ENCODE measurements at places on chromosomes 12 and 14.

DNA sequence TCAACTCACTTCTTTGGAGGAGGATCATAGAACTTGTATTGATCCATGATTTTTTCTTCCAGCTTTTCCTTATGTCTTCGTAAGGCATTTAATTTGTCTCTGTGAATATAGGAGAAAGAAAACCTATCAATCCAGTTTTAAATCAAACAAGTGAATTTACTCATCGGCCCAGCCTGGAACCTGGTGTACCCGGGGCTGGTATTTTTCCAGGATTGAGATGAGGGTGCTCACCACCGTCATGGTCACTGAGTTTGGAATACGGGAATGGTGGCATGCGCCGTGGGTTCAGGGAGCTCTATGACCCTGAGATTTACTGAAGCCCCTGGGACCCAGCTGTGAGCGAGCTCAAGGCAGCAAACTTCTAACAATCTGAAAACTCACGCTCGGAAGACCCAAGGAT lies 46.5 kb upstream of the GPR68 start:
- no peak for DNase-seq

GRCh38 chr12:630656-631632 lies 32.3 kb downstream of the NINJ2 start:
- DNase-seq = no peak

DNA sequence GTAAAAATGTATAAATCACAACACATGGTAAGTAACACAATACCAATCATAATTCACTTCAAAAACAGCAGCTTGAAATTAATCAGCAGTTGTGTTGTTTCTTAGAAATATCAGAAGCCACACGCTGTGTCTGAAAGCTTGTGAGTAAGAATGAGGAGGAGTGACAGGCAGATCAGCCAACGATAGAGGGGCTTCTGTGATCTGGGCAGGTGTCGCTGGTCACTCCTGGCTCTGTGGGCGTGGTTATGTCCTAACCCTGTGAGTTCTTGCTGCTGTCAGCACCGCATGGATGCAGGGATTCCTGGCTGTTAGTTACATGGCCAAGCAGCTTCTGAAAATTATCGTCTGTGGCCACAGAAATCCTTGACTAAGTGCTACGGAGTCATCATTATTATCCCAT lies 123.4 kb downstream of the SLC25A47 start:
- no peak for DNase-seq

DNA sequence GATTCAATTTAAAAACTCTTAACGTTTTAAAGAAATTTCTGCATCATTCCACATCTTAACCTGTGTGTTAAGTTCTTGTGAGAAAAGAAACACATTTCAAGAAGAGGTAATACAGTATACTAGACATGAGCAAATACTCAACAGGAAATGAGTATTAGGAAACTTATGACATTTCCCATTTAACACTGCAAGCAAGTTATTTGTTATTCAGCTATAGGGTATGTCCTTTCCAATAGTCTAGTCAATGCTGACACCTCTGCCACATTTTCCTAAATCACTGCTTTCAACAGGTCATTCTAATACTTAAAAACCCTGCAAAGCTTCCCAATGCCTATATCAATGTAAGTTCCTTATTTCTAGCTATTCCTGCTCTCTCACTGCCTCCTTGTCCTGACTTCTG lies 93.1 kb downstream of the DDHD1 start:
- DNase-seq = no peak

GRCh38 chr14:23632461-23633159 lies 3.6 kb upstream of the DHRS2 start:
- DNase-seq = no peak

DNA sequence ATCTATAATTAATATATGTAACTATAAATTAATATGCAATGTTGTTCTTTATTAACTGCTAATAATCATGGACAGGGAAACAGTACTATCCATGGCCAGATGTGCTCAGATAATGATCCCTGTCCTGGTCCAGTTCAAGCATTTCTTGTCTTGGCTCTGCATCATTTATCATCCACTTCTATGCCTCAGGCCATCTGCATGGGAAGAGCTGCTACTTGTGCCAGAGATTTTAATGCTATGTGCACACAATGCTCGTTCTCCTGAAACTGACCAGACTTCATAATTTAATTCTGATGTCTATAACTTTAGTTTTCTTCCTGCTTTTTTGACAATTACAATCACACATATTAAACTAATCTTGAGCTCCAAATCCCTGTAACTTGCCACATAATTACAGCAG lies 11.2 kb upstream of the TMX1 start:
- no peak for DNase-seq

DNA sequence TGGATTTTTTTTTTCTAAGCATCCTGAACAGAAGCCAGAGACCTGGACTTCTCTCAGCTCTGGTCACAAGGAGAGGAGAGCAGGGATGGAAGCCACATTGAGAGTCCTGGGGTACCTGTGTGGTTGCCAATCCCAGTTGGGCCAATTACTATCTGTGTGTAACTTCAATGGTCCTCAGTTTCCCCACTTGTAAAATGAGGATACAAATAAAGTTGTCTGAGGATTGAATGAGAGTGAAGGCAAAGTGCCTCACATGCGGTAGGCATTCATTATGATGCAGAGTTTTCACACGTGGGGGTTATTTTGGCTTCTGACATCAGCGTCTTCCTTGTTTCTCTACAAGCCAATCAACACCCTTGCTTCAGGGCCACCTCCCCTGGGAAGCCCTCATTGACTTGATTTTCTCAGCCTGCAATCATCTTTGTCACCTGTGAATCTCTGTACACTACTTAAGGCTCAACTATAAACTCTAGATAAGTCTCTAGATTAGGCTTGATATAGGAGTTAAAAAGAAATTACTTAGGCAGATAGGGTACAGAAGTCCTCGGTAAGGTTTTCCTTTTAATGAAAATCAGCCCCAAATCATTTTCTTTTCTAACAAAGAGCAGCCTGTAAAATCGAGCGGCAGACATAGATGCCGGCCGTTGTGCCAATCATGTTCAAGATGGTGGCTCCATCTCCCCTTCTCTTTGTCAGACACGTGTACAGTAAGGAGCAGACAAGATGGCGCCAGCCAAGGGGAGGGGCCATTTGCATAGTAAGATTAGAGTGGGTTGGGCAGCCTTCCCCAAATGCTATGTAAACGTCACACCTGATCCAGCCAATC lies 37.8 kb upstream of the FICD start:
- DNase-seq = no peak

GRCh38 chr14:53634793-53635192 lies 321.8 kb downstream of the BMP4 start:
- DNase-seq = no peak

DNA sequence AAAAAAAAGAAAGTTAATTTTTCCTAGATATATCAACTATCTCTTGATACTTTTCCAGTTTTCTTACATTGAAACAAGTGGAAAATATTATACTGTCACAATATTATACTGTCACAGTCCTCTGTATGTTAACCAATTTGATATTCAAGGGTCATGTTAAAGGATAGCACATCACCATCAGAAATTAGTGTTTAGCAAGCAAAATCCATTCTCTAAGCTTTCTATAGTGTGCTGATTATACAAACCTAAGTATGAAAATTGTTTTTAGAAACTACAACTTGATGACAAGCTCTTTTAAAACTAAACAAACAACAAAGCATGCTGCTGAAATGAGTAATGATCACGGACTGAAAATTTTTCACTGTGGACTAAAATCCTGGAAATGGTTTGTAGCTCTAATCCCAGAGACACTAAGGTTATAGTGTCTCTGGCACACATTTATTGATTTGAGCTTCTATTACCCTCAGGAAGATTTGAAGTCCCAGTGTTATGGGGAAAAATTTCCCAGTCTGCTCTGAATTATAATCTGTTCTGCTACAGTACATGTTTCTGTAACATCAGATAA lies 9.7 kb downstream of the SPTSSA start:
- DNase-seq = no peak

GRCh38 chr12:56880125-56880992 lies 53.8 kb downstream of the SDR9C7 start:
- no peak for DNase-seq

DNA sequence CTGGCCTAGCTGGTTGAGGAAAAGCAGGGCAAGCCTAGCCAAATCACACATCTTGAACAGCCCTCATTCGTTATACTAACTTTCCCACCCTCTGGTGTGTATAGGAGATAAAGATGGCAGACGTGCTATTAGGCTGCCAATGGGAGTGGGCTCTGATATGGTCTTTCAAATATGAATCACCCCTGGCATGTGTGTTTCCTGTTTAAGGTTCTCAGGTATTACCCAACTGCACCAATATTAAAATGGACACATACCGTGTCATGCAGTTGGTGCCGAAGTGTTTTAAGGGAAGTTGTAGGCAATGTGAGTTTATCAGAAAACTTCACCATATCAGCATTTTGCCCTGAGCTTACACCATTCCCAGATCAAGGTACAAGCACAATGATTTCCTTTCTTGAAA lies 33.4 kb downstream of the CHST11 start:
- DNase-seq = no peak

DNA sequence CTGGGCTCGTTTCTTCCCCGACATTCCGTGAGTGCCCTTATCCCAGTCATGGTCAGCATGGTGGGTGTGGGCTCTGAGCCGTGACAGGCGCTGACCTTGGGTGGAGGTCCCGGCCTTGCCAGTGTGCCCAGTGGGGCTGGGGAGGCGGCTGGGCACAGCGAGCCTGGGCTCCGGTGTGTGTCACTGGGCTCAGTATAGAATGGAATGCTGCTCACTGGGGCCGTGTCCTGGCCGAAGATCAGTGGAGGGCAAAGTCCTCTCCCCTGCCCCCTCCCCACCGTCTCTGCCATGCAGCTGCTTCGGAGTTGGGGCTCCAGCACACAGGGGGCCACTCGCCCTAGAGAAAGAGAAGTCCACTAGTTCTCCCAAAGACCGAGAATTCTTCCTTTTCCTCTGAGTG lies 164.4 kb downstream of the TSPAN9 start:
- DNase-seq = no peak

Measured in SHP77 (cell line).